Body of pancreas (tissue), 4 donors: ENCODE measurements at places on chromosomes 3 and 15. TPM values are rescaled to one million over a fixed set of nuclear protein-coding genes. Genes with fewer than 3 reads are reported as not detected.

Gene CYP1A2
- total RNA-seq: not detected

Gene CPOX
- 14.8 TPM for total RNA-seq

Gene SNX22
- total RNA-seq: 0.78 TPM

Gene KBTBD12
- total RNA-seq: 2.0 TPM

Gene AGBL1
- total RNA-seq: not detected

Gene MUC20
- total RNA-seq: 21.8 TPM

Gene IQCB1
- total RNA-seq: 12.5 TPM

Gene CA12
- 16.1 TPM for total RNA-seq

Gene ZNF80
- not detected for total RNA-seq

Gene FBLN2
- 18.9 TPM for total RNA-seq

Gene RAD51
- total RNA-seq: not detected

Gene ARPC4
- 57.1 TPM for total RNA-seq

Gene SV2B
- 0.78 TPM for total RNA-seq

Gene P2RY12
- total RNA-seq: 0.78 TPM

Gene AHSG
- not detected for total RNA-seq

Gene XYLB
- 49.8 TPM for total RNA-seq

Gene CCDC54
- not detected for total RNA-seq

Gene LMOD3
- total RNA-seq: 0.33 TPM

Gene SLC6A1
- total RNA-seq: 0.26 TPM

Gene CNTN4
- total RNA-seq: 50.1 TPM

Gene GOLGA6B
- not detected for total RNA-seq

Gene SGO1
- total RNA-seq: 2.0 TPM

Gene TMEM266
- 0.66 TPM for total RNA-seq

Gene CDHR4
- total RNA-seq: 0.26 TPM

Gene MKRN2
- total RNA-seq: 28.3 TPM

Gene APOD
- total RNA-seq: 343 TPM

Gene SLC12A8
- 10.1 TPM for total RNA-seq

Gene ACAA1
- total RNA-seq: 92.6 TPM

Gene DBR1
- total RNA-seq: 4.3 TPM

Gene OR5K2
- not detected for total RNA-seq

Gene TUSC7
- total RNA-seq: not detected

Gene ARPP21
- not detected for total RNA-seq

Gene UBA5
- total RNA-seq: 85.6 TPM

Gene XCR1
- total RNA-seq: not detected

Gene SNTN
- total RNA-seq: 1.0 TPM

Gene GHSR
- total RNA-seq: not detected

Gene CHST14
- total RNA-seq: 8.6 TPM

Gene SCN11A
- total RNA-seq: not detected

Gene CELF6
- 4.2 TPM for total RNA-seq

Gene RBMS3
- 29.7 TPM for total RNA-seq

Gene EXD1
- total RNA-seq: not detected

Gene LDHAL6B
- total RNA-seq: not detected

Gene FETUB
- not detected for total RNA-seq

Gene C3orf22
- total RNA-seq: not detected

Gene RNU6-1
- not detected for total RNA-seq

Gene TRAT1
- not detected for total RNA-seq

Gene PLSCR5
- not detected for total RNA-seq

Gene RPL35A
- total RNA-seq: 462 TPM

Gene ZBED2
- total RNA-seq: not detected

Gene ZPLD1
- total RNA-seq: 0.26 TPM

Gene CTDSPL2
- total RNA-seq: 5.3 TPM

Gene CD86
- total RNA-seq: 2.9 TPM

Gene ALCAM
- 34.8 TPM for total RNA-seq

Gene NANOGP8
- total RNA-seq: 1.6 TPM

Gene ARID3B
- total RNA-seq: 22.4 TPM

Gene USP19
- 33.6 TPM for total RNA-seq

Gene FAM3D
- 1.8 TPM for total RNA-seq
